ENCODE measurements at places on chromosomes 4 and X. TPM values are rescaled to one million over a fixed set of nuclear protein-coding genes. Genes with fewer than 3 reads are reported as not detected.

DNA sequence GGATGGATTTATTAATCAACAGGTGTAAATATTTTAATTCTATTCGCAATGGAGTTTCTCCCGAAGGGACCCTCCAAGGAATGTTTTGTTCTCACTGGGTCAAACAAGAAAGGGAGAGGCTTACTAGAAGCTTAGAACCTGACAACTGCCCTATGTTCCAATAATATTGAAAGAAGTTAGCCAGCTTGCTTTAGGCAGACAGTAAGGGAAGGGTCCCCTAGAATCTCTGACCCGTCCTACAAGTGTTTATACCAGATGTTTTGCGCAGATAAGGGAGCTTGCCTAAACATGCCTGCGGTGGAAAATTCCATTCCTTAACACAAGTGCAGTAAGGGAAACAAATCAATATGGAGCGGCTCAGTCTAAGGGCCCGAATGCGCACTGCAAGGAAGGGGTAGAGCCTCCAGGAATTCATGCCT is 17.7 kb downstream of the IL21 start:
- H3K27ac ChIP-seq: no peak overlapping the region
- H3K4me1 ChIP-seq: no peaks in the 10 kb centered on the region
- no peak overlapping the region for H3K4me3 ChIP-seq
- no peak for DNase-seq

LAMTOR3 gene
- 27.4 TPM for total RNA-seq

DNA sequence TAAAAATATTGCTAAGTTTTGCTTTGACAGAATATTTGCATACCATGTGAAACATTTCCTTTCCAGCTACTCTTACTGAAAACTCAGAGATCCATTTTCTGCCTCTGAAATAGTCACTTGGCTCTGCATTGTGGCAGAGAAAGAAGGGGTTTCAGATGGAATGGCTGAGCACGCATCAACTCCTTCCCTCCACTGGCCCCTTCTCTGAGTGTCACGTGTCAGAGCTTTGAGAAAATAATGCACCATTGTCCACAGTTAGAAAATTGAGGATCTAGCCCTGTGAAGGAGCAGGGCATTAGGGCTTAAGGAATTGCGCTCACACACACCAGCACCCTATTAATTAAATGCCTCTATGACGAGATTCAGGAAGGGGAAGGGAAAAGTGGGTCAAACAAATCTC is 78.8 kb upstream of the FAT4 start:
- H3K27me3 ChIP-seq: no peaks in the 10 kb centered on the region
- H3K27ac ChIP-seq: no peak overlapping the region
- no peak overlapping the region for H3K4me3 ChIP-seq

PNMA6A gene
- total RNA-seq: 0.32 TPM

All from naive thymus-derived CD4-positive, alpha-beta T cell (primary cell).